CD4-positive, alpha-beta T cell (primary cell): ENCODE measurements at places on chromosomes 12 and 14.

GRCh38 chr14:21414137-21414631 lies 30.4 kb upstream of the SUPT16H start:
- no peak for DNase-seq

DNA sequence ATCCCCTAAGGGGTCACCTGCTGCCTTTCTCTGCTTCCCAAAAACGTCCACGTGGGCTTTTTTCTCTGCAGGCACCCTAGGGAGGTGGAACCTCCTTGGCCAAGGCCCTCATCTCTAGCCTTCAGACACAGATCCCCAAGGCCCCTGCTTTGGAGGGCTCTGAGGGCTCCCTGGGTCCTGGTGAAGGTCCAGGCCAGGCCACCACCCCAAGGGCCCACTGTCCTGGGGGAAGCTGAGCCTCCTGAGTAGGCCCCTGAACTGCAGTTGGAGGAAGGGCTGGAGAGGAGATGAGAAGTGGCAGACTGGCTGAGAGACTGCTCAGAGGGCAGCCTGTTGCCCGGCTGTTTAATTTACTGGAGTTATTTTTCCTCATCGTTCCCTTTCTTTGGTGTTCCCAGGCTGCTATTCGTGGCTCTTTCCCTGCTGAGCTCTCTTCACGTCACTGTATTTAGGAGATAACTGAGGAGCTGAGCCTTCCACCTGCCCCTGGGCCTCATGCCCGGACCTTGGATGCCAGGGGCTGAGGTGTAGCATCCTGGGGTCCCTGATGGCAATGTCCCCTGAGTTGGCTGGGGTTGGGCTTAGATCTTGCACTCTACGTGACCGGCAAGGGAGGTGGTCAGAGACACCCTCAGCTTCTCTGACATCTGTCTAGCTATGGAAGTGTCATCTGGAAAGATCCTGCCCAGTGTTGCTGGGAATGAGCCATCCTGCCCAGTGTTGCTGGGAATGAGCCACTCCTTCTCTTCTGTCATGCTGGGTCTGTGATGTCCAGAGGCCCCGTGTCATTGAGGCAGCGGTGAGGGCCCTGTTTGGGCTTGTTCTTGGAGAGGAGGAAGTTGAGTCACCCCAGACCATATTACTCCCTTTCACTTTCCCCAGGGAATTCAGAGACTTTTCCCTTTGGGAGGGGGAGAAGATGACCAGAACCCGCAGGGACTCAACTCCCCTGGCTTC lies 139.8 kb downstream of the TSPAN9 start:
- no peak for DNase-seq

DNA sequence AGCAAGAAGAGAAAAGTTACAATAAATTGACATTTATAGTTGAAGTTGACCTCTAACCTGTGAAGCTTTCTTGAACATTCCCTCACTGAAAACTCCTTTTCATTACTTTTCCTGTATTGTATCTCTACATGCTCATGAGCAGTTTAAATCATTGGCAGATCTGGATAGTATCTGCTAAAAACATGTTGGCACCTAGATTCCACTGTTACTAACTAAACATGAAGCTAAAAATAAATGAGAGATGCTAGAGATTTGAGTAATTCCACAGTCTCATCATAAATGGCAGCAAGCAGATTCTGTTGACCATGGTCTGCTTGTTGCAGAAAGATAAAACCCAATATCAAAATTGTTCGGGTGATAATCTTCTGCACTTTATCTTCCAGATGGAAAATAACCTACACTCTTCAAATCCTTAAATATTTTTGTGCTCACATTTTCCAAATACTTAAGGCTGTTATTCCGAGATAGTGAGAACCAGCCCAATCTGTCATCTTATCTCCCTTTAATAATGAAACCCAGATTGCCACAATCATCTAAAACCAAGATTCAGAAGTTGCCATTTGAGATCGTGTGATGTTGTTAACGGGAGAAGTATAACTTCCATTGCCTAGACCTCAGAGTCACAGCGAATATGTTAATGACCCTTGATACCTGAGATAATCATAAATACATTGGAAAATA lies 171.0 kb upstream of the DAAM1 start:
- DNase-seq: no peak

DNA sequence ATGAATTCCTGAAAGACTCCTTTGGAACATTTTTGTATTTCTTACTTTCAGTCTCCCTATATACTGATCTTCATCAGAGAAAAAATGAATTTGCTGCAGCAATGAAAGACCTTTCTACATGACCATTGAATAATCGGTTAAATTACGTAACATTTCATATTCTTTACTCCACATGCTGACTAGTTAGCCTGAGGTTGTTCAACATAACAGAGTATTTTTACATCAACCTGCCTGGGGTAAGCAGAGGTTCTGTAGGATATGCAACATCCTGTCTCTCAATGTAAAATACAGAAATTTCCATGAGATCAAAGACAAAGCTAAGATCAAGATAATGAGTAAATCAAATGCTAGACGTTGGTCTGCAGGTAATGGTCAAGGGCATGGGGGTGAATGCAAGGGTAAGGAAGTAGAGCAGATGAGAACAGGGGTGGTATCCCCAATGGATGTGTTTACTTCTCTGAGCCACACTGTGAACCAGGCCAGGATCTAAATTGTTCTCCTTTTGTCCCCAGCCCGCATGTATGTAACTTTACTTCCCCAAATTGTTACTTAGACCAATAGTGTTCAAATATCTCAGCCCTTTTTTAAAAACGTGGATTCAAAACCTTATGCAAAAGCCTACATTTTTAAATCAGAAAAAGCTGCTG lies 45.4 kb downstream of the DUSP6 start:
- no peak for DNase-seq

DNA sequence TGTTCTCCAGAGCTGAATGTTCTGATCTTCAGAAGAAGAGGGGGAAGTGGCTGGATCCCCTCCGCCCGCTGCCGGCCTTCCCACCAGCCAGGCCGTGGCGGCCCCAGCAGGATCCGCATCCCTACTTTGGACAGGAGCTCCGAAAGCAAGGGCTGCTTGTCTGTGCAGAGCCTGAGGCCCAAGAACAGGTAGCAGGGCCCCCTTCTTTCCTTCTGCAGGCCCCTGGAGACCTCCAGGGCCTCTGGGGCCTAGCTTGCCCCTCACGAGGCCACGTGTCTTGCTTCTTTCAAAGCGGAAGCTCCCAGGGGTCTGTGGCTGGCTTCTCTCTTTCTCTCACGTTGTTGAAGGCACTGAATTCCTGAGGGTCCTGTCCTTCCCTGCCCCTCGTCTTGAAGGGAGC lies 13.2 kb downstream of the PGF start:
- no peak for DNase-seq
